ENCODE measurements at places on chromosomes 5 and 9.

DNA sequence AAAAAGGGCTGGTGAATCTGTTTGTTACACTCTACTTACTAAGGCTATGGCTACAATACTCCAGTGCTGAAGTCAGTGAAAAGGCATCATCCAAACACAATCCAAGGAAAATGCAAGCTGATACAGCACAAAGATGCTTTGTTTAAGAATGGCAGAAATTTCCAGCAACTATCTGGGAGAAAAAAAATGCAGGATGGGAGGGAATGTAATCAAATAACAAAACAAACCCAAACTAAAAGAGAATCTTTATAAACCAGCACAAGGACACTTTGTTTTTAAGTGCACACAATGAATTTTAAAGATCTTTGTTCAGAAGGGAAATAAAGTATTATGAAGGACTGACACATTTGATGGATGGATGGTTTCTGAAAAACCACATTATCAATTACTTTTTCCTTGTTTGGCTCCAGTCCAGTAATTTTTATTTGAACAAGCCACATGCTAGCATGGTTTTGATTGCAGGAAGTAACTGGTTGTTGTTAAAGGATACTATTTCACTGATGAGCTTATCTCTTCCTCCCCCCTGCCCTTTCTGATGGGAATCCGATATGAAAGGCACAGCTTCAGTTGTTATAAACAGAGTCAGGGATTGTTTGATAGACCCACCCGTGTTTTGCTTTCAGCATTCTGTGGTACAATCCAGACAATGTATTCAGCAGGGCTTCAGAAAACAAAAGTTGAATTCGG is 12.1 kb upstream of the TLE4 start:
- DNase-seq = peak; percentile 57

- DNase-seq = no peak
These were observed 3.6 kb downstream of the GLDC start for GRCh38 chr9:6641961-6642360.

- peak; percentile 41 for DNase-seq
These were observed 41.7 kb upstream of the SLC9A3 start for GRCh38 chr5:565782-566440.

DNA sequence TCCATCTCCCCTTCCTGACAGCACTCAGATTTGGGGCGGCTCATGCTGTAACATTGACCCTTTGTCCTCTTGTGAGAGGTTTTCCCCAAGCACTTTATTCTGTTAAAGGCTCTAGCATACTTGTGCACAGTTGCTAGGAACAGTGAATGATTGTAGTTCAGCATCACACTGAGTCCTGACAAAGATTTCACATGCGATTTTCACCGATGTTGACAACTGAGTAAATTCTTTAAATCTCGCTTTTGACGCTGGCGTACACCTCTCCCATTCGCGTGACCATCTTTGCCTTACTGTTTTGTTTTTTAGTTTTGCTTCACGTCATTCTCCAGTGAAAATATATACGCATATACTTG is 780 bp downstream of the CDC37L1 start:
- no peak for DNase-seq

DNA sequence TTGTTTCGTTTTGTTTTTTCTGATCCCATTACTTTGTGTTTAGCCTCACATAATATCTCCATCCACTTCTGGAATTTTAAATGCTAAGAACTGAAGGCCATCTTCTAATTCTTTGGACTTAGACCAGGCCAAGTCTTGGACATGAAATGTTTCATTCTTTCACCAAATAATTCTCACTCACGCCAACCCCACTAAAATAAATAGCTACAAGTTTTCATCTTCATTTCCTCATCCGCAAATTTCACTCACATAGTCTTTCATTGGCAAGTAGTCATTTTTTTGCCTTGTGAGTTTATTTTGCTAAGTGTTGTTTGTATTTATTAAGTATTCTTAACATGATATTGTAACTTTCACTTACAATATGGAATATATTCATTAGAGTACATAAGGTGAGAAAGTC is 1188.6 kb upstream of the SEMA6A start:
- no peak for DNase-seq

GRCh38 chr5:639584-640213 is 27.6 kb downstream of the CEP72 start:
- DNase-seq = no peak

- no peak for DNase-seq
These were observed 240.0 kb downstream of the SMARCA2 start for GRCh38 chr9:2255128-2255527.

GRCh38 chr5:107154593-107154992 is 516.1 kb downstream of the EFNA5 start:
- DNase-seq = no peak

GRCh38 chr9:91589101-91589553 is 165.5 kb upstream of the NFIL3 start:
- peak; percentile 88 for DNase-seq

DNA sequence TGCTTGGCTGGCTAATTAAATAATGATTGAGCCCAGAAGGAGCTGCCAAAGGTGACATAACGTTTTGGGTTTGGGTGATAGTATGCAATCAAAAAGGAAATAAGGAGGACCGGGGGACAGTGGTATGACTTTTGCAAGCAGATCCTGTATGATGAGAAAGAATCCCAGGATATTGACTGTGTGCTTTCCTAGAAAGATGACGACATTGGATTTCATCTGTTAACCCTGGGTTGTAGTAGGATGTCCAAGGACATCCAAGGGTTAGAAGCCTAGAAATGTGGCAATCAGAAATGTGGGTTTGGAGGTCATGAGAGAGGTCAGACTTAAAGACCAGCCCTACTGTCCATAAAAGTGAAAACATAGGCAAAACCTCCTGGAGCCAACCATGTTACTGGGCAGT is 50.3 kb upstream of the HMHB1 start:
- DNase-seq = no peak

GRCh38 chr9:93488244-93488643 is 34.9 kb upstream of the FAM120AOS start:
- no peak for DNase-seq

- DNase-seq = no peak
These were observed 4.0 kb downstream of the NADK2 start for GRCh38 chr5:36237751-36238150.

DNA sequence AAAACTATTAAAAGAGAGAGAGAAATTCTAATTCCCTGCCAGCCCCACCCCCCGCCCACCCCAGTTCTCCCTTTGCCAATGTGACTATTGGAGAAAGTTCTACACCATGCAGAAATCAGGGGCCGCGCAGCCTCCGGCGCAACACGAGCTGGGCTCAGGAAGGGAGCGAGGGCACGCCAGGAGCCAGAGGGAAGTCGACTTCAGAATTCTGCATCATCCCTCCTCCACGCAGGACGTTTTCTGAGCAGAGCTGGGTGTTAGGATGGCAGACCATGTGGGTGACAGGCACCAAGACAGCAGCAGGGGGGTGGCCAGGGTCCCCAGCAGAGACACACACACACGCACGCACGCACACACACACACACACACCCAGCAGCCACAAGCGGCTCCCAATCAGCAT is 72.6 kb downstream of the PTCH1 start:
- DNase-seq = no peak

DNA sequence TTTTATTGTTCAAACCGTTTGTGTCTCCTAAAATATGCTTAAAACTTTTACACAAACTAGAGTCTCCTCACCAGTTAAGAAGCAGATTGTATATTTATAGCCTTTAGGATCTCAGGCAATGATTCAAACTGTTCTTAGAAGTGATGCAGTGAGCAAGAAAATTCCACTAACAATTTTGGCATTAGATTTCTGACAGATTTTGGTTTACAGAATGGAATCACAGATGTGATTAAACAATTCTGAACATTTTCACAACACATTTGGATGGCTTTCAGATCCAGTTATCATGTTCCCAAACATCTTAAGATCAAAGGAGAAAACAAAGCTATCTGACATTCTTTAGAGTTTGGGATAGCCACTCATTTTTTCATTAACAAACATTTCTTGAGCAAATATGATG is 181.7 kb upstream of the RIOK2 start:
- no peak for DNase-seq

All from IMR-90 (cell line).